Effector memory CD4-positive, alpha-beta T cell (primary cell): ENCODE measurements at places on chromosomes 2 and 18.

GRCh38 chr18:2123077-2123476 is 448.2 kb downstream of the METTL4 start:
- no peak for DNase-seq

GRCh38 chr2:213068676-213069359 is 82.6 kb downstream of the IKZF2 start:
- no peak for DNase-seq

GRCh38 chr2:203407496-203407895 is 79.3 kb downstream of the ABI2 start:
- DNase-seq = no peak

- no peak for DNase-seq
Measured at GRCh38 chr2:96529376-96530143, 7.0 kb upstream of the ARID5A start.

DNA sequence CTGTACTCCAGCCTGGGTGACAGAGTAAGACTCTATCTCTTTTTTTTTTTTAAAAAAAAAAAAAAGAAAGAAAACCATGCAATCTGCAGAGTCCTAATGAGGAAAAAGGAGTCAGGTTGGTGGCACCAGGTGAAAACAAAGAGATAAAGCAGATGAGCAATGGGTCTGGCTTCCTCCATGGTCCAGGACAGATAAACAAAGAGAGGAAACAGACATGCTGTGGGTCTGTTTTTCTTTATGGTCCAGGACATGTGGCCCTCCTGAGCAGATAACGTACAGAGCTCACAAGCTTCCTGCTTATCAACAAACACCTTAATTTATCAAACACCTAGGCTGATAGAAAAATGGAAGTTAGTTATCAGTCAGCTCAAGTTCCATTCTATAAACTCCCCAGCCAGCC is 24.4 kb upstream of the TUBB6 start:
- no peak for DNase-seq

GRCh38 chr2:48397281-48397680 is 132.7 kb upstream of the STON1 start:
- no peak for DNase-seq

GRCh38 chr18:2655954-2656236 is 369 bp downstream of the SMCHD1 start:
- no peak for DNase-seq

DNA sequence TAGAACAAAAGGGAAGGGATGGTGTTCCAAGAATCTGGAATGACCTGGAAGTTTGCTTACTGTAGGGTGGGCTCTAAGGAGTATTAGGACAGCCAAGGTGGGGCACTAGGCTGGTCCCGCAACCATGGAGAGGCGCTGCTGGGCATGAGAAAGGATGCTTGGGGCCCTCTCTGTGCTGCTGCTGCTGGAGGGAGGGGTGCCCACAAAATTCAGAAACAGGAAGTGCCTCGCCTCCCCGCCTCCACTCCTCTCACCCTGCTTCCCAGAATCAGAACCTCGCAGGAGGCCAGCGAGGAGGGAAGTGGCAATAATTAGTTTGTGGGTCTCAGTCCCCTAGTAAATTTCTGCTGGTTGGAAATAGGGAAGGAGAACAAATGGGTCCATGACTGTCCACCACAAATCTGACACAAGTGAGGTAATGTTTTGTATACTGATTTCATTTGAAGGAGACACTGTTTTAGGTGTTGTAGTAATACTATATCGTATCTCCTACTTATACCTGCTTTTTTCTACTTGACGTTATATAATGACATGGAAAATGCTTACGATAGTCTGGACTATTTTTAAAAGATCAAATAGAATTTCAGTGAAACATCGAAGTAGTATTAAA is 7.9 kb upstream of the PDCL3 start:
- DNase-seq = peak; percentile 8
